ENCODE measurements at places on chromosomes 4 and X. TPM values are rescaled to one million over a fixed set of nuclear protein-coding genes. Genes with fewer than 3 reads are reported as not detected.

The SMARCA1 gene
- not detected for total RNA-seq

The USP17L18 gene
- total RNA-seq, result not detected

The SOWAHB gene
- not detected for total RNA-seq

DNA sequence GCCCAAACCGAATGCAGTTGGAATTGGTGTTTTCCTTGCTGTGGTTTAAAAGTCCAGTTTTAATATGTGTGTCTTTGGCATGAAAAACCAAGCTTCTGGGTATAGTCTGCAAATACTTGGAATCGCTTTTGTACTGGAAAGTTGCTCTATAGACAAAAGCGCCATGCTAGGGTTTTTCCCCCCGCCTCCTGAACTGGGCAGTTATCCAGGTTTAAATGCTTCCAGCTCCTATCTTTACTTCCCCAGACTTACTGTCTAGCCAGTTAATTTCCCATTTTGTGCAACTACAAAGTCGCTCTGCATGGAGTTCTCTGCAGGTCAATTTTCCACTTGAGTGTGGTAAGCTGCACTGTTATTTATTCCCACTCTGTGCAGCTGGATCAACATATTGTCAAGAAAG lies 2.7 kb downstream of the RASL11B start:
- H3K4me1 ChIP-seq, result peaks cover 8% of the 10 kb centered on the region
- no peak for DNase-seq
- no peaks in the 10 kb centered on the region for H3K36me3 ChIP-seq
- no peak overlapping the region for H3K27ac ChIP-seq

- DNase-seq, result no peak
- H3K4me3 ChIP-seq, result no peak overlapping the region
- no peaks in the 10 kb centered on the region for H3K27me3 ChIP-seq
- no peak overlapping the region for H3K27ac ChIP-seq
- peaks cover 13% of the 10 kb centered on the region for H3K4me1 ChIP-seq
Observed at GRCh38 chr4:145614233-145614610, 5.0 kb upstream of the MMAA start.

DNA sequence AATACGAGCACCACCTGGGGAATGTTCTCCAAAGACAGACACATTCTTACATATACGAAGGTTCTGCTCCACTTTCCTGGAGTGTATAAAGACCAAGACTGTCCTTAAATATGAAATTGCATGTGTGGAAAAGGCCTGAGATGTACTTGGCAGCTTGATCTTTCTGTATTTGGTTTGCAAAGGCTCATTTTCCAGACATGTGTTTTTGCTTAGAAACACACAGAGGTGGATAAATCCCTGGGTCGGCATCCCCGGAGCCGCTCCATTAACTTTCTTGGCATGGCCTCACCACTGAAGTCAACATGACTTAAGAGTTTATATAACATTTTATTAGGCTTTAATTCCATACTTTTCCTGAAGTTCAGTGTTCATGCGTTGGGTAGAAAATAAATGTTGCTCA lies 239.4 kb downstream of the LDB2 start:
- H3K27ac ChIP-seq, result no peak overlapping the region
- H3K36me3 ChIP-seq, result no peaks in the 10 kb centered on the region
- no peaks in the 10 kb centered on the region for H3K27me3 ChIP-seq
- H3K4me1 ChIP-seq, result no peaks in the 10 kb centered on the region
- no peak for DNase-seq

DNA sequence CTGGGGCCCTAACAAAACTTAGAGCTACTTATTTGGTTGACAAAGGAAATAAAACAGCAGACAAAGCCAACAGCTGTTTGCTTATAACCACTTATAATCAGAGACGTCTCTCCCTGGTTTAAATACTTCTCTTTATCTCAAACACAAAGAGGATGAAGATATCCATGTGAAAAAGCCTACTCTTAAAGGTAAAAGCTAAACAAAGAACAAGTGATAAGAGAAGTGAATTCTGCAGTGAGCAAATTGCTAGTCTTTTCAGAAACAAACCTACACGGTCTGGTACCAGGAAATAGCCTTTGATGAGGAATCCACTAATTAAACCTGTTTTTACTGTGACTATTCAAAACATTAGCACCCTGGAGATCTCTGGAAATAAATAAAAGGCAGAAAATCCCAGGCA lies 46.7 kb downstream of the GRIA3 start:
- no peak overlapping the region for H3K4me3 ChIP-seq
- no peak for DNase-seq
- H3K27me3 ChIP-seq, result no peaks in the 10 kb centered on the region
- H3K36me3 ChIP-seq, result no peaks in the 10 kb centered on the region
- no peak overlapping the region for H3K27ac ChIP-seq
- H3K4me1 ChIP-seq, result no peaks in the 10 kb centered on the region
